ENCODE measurements at places on chromosomes 6 and 20.

GRCh38 chr20:41277049-41277448 is 40.5 kb downstream of the ZHX3 start:
- DNase-seq = no peak

- no peak for DNase-seq
These were observed 9.1 kb downstream of the OCSTAMP start for GRCh38 chr20:46541229-46541935.

DNA sequence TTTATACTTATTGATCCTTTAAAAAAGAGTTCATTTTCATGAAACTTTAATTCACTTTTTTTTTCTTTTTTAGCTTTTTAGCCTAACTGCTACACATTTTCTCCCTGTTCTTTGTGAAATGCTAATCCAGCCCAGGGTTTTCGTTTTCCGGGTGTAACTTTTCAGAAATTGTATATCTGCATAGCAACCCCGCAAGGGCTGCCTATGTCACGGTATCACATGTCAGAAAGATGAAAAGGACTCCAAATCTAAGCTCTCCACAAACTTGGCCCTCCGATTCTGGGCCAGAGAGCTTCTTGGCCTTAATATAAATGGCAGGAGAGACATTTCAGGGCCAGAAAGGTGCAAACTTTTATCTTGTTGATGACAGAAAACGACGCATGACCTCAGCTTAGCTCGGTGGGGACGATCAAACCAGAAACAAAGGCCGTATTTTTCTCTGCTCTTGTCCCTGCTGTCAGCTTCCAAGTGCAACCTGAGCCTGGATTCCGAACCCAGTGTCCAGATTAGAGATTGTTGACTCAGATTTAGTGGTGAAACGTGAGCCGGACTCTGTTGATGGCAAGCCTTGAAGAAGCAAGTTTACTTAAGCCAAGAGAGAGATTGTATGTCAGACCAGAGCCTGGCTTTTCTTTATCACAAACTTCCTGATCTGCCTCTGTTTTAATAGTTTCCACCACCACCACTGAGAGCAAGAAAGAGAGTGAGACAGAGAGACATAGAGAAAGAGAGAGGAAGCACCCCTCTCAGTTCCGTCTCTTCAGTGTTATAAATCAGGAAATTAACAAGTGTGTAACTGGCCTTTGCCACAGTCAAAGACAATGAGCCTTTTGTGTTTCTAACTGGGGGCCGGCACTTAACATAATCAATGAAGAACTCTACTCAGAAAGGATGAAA is 157.8 kb downstream of the SCML4 start:
- no peak for DNase-seq

GRCh38 chr20:47411161-47411560 is 54.7 kb upstream of the ZMYND8 start:
- DNase-seq = no peak

GRCh38 chr20:41664584-41664983 is 46.4 kb upstream of the CHD6 start:
- no peak for DNase-seq

DNA sequence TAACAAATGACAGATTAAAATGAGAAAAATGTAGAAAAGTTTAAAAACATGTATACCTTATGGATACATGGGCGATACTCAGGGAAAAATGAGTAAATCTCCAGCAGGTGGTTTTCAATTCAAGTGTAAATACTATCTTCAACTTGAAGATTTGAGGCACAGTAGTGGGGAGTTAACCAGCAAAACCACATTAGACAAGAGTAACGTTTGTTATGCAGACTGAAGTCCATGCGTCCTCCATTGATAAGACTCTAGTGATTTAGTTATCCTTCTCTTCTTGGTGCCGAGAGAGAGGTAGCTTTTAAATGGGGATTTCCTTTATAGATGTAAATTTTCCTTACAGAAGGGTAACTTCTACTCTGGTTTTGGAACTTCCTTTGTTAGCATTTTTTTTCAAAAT is 28.1 kb downstream of the PCMTD2 start:
- DNase-seq = no peak

DNA sequence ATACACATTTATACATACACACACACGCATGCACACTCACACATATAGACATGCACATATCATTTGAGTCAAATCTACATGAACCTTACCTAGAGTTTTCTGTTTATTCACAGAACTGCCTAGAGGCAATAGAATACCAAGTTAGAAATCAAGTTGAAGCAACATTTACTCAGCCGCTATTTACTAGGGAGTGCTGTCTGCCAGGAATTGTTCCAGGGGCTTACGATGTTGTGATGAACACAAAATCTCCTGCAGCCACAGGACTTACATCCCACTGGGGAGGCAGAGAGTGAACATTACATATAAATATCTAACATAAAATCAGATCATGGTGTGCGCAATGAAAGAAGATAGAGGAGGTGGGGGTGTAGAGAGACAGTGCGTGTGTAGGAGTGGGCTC is 80.4 kb downstream of the GCLC start:
- no peak for DNase-seq

DNA sequence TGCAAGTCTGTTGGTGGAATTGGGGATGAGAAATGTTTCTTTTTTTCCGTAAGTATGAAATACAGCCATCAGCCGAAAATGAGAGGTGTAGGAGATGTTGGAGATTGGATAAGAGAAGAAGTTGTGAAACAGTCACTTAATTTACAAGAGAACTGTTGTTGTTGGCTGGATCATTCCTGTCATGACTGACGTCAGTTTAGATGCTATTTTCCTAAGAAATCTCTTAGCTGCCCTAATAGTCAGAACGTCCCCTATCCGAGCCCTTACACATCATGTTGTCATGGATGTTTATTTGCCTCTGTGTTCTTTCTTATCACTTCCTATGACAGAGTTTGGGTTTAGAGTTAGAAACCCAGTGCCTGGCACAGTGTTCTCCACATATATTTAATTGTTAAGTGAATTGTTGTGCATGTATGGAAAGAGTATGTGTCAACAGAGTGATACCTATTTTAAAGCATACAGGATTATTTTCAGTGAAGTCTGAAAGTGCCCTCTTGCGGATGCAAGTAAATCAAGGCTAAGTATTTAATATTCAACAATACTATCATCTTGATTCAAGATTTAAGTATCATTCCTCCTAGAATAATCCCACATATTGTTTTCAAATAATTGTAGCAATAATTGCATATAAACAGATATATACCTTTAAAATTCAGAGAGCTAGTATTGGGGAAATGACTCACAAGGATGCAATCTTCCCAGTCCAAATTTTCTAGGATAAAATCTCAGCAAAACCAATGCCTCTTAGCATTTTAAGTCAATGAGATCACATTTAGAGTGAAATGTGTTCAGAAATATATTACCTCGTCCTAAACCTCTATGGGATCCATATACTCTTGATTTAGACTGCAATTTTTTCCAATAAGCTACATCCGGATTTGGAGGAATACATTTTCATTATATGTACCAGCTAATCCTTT is 309.9 kb upstream of the NOX3 start:
- no peak for DNase-seq

Data from suppressor macrophage treated with lipopolysaccharide for 4 hours (primary cell).